ENCODE measurements at places on chromosomes 5 and 9. TPM values are rescaled to one million over a fixed set of nuclear protein-coding genes. Genes with fewer than 3 reads are reported as not detected.

COX7C gene
- total RNA-seq, result 472 TPM

CD72 gene
- 74.4 TPM for total RNA-seq

PAX5 gene
- total RNA-seq, result 107 TPM

ZFP2 gene
- total RNA-seq, result 2.4 TPM

GKAP1 gene
- 3.9 TPM for total RNA-seq

NUTM2F gene
- total RNA-seq, result not detected

GAS1 gene
- 6.9 TPM for total RNA-seq

NR4A3 gene
- 0.33 TPM for total RNA-seq

AGXT2 gene
- not detected for total RNA-seq

C9orf50 gene
- not detected for total RNA-seq

TAF11L10 gene
- total RNA-seq, result not detected

SPINK7 gene
- total RNA-seq, result not detected
